ENCODE measurements at places on chromosomes 7 and 10. TPM values are rescaled to one million over a fixed set of nuclear protein-coding genes. Genes with fewer than 3 reads are reported as not detected.

Gene CACNA2D1
- total RNA-seq: 33.7 TPM

Gene GDF2
- not detected for total RNA-seq

Gene TACC2
- total RNA-seq: 35.9 TPM

Gene RNF32
- total RNA-seq: 0.56 TPM

Gene SLC18A3
- 0.12 TPM for total RNA-seq

Gene UPK3B
- total RNA-seq: 3.0 TPM

Gene TCAF2
- 0.28 TPM for total RNA-seq

Gene IFIT1B
- total RNA-seq: not detected

Gene ARHGEF5
- total RNA-seq: 27.3 TPM

Gene MSMB
- not detected for total RNA-seq

Gene EIF5AL1
- total RNA-seq: 2.0 TPM

Gene PNLIPRP3
- not detected for total RNA-seq

DNA sequence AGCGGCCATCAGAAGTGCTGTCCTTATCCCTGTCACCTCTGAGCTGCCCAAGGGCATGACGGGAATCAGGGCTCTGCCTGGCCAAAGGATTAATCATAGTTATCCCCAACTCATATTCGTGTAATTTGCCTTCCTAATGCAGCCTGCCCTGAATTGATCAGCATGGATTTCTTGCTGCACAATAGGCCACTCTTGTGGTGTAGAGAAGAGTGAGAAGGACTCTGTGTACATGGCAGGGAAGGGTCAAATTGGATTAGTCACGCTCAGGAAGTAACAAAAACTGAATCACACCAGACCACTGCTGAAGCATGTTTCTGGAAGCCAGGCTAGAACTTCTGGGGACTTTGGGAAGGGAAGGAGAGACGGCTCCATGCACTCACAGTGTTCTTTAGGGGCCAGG, 227.0 kb downstream of the BUB3 start:
- DNase-seq: no peak

DNA sequence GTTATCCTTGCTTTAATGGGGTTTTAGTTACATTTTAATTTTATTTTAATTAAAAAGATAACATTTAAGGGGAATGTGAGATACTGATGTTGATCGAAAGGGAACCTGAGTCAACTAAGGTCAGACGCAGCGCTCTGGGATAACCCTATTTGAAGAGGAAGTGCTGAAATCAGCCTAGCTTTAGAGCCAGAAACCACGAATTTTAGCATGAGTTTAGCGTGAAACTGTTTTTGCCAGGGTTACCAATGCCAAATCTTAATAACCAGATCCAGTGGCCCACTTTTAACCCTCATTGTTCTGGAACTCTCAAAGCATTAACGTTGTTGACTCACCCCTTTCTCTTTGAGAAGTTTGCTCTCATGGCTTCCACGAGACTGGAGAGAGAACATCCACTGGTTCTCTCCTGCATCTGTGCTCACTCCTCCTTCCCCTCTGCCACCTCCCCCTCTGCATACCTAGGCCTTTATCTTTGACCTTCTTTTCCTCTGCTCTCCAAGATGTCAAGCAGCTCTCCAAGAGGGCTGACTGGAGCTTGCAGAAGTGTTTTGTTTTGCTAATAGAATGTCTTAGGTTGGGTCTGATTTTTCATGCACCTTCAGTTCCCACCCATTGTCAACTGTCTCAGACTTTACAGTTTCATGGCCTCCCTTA, 198.3 kb upstream of the CELF2 start:
- DNase-seq: no peak

DNA sequence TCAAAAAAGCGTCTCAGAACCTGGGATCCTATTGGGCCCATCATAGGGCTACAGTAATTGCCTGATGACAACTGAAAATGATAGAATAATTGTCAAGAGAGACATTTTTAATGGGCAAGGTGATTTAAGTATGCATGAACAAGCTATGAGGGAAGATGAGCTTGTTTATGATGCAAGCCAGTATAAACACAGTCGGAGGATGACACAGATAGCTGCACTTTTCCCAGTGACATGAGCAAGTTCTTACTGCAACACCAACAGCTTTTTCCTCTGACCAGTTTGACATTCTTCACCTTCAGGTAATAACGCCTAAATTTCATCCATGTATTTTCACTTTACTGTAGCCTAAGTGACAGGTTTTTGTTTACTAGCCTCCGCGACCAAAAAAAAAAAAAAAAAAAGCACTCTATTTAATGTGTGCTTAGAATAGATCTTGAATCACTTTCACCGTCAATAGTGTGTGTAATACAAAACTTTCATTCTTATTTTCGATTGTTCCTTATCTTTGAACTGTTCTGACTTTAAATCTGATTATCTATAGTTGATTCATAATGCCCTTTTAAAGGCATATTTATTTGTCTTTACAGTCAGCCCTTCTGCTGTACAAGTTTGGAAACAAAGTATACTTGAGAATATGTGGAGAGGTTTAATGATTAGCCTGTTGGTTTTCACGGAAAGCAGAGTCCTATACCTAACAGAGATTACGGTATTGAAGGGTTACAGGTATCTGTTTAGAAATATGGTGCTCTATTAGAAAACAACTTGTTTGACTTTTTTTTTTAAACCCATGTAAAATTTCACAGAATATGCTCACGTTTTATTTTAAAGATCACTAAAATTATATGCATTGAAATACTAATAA, 1.7 kb downstream of the FOXP2 start:
- DNase-seq: no peak

DNA sequence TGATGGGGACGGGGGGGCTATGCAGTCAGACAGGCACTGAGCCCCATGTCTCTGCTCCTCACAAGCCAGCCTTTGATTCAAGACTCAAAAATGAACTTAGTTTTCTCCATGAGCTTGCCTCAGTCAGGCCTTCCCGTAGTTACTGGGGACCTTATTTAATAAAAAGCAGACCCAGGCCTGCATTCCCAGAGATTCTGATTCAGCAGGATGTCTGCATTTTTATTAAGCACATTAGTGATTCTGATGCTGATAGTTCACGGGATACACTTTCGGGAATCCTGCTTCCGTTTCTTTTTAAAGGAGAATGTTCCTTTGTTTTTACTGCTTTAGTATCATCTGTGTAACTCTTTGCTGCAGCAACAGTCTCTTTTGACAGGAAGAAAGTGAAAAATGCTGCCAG, 28.3 kb upstream of the PLPP4 start:
- DNase-seq: no peak

GRCh38 chr7:28725045-28725642, 233.0 kb downstream of the TRIL start:
- no peak for DNase-seq

DNA sequence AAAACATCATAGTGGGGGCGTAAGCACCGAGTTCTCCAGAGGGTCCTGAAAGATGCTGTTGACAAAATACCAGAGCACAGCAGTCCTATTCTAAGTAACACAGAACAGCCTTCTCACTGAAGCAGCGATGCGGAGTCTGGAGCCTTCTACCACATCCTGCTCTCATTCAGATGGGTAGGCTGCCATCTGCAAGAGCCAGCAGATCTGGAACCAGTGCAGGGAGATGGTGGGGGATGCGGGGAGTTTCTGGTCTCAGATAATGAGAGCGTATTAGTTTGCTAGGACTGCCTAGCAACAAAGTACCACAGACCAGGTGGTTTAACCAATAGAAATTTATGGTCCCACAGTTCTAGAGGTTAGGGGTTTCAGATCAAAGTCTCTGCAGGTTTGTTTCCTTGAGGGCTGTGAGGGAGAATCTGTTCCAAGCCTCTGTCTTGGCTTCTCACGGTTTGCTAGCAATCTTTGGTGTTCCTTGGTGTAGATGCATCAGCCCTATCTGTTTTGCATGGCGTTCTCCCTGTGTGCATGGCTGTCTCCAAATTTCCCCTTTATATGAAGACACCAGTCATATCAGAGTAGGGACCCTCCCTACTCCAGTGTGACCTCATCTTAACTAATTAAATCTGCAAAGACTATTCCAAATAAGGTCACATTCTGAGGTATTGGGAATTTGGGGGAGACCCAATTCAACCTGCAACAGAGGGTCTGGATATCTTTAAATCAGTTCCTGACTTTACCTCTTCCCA, 52.0 kb upstream of the STEAP1B start:
- no peak for DNase-seq

- DNase-seq: no peak
Measured at GRCh38 chr10:4429571-4429970, 396.4 kb upstream of the AKR1E2 start.

DNA sequence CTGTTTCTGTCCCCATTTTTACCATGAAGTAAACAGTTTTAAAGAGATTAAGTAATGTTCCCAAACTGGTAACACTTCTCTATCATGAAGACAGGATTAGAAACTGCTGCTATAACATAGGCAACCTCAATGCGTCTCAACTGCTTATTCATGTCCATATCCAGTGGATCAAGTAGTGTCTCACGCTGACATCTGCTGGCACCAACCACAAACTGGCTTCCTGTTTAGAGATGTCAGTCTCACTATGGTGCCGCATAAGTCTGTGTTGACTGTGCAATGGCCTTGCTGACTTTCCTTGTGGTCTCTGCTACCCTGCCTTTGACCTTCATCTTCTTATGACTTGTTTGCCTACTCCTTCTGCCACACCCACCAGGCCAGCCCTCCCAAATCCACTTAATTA, 369.6 kb upstream of the DPP6 start:
- no peak for DNase-seq

- DNase-seq: peak; percentile 32
Measured at GRCh38 chr7:150756858-150757257, 19.6 kb downstream of the GIMAP5 start.

DNA sequence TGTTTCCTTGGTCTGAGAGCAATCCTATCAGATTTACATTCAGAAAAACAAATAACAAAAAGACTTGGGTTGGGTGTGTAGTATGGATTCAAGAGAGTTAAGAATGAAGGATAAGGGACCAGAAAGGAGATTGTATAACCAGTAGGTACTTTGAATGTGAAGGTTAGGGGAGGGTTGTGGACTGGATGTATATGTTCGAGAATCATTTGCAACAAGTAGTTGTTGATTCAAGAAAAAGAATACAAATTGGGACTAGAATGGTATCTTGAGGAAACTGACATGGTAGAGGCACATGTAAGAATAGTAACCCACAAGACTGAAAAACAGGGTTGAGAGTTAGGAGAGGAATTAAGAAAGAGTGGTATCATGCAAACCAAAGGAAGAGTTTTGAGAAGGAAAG, 240.0 kb upstream of the PPP1R3A start:
- no peak for DNase-seq

- DNase-seq: no peak
Measured at GRCh38 chr10:5968681-5969453, 8.5 kb downstream of the IL15RA start.

DNA sequence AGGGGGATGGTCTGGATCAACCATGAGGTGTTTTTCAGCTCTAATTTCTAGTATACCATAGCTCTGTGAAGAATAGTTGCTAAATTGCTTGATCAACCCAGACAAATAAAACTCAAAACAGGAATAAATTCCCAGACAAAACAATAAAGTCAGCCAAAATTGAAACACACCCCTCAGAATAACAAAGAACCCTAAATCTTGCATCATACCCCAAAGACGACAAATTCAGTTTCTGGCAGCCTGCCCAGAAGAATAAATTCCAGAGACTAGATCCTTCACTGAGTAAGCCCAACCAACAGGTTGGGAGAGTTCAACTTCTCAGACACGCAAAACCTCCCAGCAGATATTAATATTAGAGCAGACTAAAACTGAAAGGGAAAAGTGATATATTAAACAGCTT, 11.2 kb upstream of the SEM1 start:
- no peak for DNase-seq

GRCh38 chr10:118276204-118276603, 65.9 kb downstream of the FAM204A start:
- DNase-seq: no peak

- DNase-seq: no peak
Measured at GRCh38 chr10:77308084-77308732, 329.4 kb downstream of the KCNMA1 start.

- DNase-seq: peak; percentile 47
Measured at GRCh38 chr10:69406302-69406811, 10.4 kb downstream of the TACR2 start.

DNA sequence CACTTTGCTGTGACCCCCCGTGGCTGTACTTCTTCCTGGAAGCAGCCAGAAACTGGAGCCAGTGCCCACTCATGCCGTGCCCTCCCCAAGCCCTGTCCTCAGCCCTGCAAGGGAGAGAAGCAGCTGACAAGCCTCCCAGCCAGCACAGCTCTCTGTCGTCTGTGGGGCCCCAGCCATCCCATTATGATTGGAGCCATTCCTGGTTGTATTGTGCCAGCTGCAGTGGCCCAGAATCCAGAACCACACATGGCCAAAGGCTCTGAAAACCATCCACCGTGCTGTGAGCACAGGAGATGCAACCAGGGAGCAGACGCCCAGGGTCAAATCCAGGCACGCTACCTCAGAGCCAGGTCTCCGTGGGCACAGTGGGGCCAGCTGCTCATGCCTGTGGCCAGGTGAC, 18.7 kb downstream of the GRID2IP start:
- no peak for DNase-seq

- peak; percentile 93 for DNase-seq
Measured at GRCh38 chr10:22927661-22928403, at the start of gene ARMC3. ARMC3 (plus strand) TSS chr10:22928053; CDS start chr10:22931997, 3,944 bp downstream.

- DNase-seq: peak; percentile 60
Measured at GRCh38 chr10:72310241-72310633, 36.5 kb downstream of the DDIT4 start.

DNA sequence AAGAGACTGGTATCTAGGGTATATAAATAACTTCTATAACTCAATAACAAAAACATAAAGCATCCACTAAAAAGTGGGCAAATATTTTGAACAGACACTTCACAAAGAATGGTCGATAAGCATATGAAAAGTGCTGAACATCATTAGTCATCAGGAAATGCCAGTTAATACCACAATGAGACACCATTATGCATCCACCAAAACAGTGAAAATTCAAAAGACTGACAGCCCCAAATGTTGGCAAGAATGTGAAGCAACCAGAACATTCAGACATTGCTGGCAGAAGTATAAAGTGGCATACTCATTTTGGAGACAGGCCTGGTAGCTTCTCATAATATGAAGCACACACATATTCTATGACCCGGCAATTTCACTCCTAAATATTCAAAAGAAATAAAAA, 26.5 kb upstream of the GSAP start:
- no peak for DNase-seq

GRCh38 chr10:125631806-125632205, 51.2 kb downstream of the TEX36 start:
- DNase-seq: no peak

GRCh38 chr10:75350791-75351190, 50.8 kb downstream of the ZNF503 start:
- DNase-seq: no peak

- DNase-seq: no peak
Measured at GRCh38 chr10:3972460-3973301, 187.7 kb upstream of the KLF6 start.

- no peak for DNase-seq
Measured at GRCh38 chr7:96708872-96709271, 774 bp downstream of the SEM1 start.

DNA sequence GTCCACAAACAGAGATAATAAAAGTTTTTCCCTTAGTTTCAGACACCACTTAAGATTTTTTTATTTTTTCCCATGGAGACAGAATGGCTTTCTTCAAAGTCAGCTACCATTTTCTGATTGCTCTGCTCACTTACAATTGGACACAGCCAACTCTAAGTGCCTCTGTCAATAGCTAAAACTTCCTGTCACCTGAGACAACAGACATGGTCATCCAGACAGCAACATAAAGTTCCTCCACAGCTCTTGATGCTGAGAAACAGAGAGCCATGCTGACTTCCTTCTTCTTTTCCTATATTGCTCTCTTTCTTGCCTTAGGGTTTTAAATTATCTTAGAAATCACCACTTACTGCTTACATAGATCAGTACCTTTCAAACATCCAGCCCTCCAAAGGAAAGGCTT, 12.0 kb downstream of the ZNF800 start:
- no peak for DNase-seq

GRCh38 chr10:31939797-31940708, 11.4 kb upstream of the ARHGAP12 start:
- DNase-seq: no peak

Data from GM23338 (cell line).